Activated naive CD4-positive, alpha-beta T cell treated with anti-CD3 and anti-CD28 coated beads for 36 hours (primary cell): ENCODE measurements at places on chromosomes 7 and 10. TPM values are rescaled to one million over a fixed set of nuclear protein-coding genes. Genes with fewer than 3 reads are reported as not detected.

DNA sequence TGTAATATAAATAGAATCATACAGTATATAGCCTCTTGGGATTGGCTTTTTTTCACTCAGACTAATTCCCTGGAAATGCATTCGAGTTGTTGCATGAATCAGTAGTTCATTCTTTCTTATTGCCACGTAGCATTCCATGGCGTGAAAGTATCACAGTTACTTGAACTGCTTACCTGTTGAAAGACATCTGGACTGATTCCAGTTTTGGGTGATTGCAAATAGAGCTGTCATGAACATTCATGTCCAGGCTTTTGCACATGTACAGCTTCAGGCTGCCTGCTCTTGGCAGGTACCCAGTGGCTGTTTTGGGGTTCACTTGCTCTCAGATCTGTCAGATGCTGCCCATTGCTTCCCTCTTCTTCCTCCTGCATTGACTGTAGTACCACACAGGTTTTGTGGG, 54.9 kb downstream of the LRGUK start:
- DNase-seq: no peak

The GNA12 gene
- 14.1 TPM for total RNA-seq

The STEAP1 gene
- 3.3 TPM for total RNA-seq

The PDE1C gene
- total RNA-seq: not detected

- no peak for DNase-seq
Observed at GRCh38 chr10:43122826-43123225, 15.4 kb upstream of the CSGALNACT2 start.

DNA sequence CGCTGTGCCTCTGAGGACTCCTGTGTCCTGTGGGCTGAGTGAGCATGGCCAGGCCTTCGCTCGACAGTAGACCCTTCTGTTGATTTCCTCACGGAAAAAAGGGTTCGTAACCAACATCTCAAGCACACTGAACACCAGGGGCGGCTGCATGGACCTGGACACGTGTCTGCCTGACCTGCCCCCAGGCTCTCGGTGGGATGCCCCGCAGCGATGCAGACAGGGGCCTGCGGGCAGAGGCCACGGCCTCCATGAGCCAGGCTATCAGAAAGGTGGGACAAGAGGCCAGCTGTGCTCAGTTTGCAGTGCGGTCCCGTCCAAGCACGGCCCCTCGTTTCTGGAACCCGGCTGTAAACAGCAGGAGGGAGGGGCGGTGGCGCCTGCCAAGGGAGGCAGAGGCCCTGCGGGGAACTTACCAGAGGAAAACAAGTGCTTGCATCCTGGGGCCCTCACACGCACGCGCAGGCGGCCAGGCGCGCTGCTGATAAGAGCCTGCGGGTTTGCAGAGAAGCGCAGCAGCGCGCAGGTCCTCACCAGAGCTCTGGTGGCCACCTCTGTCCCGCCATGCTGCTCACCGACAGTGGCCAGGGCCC, 10.6 kb downstream of the GPR146 start:
- peak; percentile 80 for DNase-seq

GRCh38 chr7:93048136-93048930, 69.4 kb downstream of the SAMD9 start:
- DNase-seq: no peak

The STOX1 gene
- total RNA-seq: 0.38 TPM

DNA sequence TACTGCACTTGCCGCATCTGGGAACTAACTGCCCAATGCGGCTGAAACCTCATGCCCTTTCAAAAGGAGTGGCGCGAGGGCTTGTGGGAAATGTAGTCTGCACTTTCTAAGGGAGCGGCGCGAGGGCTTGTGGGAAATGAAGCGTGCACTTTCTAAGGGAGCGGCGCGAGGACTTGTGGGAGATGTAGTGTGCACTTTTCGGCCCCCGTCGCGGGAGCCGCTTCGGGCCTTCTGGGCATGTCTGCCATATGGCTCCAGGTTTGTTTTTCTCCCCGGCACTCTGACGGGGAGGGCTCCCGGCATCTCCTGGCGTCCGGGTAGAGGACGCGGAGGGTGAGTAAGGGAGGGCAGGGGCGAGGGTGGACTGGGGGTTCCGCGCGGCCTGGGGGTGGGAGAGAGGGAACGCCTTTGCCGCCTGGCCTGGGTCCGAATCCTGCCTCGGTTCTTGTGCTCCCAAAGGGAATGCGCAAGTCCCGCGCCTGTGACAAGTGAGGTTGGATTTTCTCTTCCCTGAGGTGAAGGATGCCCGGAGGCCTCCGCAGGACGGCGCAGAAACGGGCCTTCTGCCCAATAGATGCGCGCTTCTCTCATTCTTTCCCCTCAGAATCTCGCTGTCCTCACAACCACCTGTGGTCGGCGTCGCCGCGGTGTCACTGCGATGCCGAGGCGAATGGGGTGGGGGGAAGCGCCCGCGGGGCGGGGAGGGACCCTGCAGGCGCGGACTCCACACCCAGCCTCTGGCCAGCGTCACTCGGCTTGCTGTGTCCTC, at the start of gene ZNF37A:
Gene ZNF37A (plus strand): TSS at position 180 of the 769 bp plus-strand sequence. CDS start 2,281 bp downstream, outside the sequence.
- peak; percentile 95 for DNase-seq

The NACAD gene
- total RNA-seq: 0.05 TPM

DNA sequence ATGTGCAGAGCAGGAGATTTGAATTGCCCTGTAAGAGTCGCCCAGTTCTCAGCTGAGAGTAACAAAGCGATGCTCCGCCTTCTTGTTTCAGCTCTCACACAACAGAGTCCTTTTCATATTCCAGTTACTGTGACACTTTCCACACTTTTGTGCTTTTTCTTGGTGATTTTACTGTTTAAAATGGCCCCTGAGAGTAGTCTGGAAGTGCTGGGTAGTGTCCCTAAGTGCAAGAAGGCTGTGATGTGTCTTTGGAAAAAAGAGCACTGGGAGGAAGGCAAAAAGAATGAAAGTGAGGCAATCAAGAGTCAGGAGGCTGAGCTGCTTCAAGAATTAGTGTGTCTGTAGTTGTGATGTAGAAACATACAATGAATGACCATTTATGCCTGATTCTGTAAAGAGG, 201.2 kb upstream of the SEMA3E start:
- no peak for DNase-seq

The CCDC146 gene
- 0.49 TPM for total RNA-seq

The CPA4 gene
- not detected for total RNA-seq

- DNase-seq: no peak
Observed at GRCh38 chr7:40654171-40654570, 519.4 kb downstream of the SUGCT start.

DNA sequence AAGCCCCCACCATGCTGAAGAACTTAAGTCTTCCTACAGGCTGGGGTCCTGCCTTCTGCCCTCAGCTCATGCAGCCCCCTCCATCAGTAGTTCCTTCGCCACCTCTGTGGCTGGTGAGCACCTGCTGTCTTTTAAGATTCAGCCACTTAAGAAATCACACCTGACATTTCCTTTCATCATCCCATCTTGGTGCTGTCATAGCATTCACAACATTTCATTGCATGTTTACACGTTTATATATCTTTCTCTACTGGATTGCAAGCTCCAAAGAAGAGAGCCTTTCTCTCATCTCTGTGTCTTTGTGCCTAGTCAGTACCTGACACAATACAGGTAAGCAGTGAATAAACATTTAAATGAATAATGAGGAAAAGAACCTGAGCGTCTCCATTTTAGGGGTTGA, 38.3 kb downstream of the SND1 start:
- DNase-seq: no peak

The MRPS16 gene
- 140 TPM for total RNA-seq

GRCh38 chr10:17109046-17109445, 20.6 kb downstream of the CUBN start:
- no peak for DNase-seq

DNA sequence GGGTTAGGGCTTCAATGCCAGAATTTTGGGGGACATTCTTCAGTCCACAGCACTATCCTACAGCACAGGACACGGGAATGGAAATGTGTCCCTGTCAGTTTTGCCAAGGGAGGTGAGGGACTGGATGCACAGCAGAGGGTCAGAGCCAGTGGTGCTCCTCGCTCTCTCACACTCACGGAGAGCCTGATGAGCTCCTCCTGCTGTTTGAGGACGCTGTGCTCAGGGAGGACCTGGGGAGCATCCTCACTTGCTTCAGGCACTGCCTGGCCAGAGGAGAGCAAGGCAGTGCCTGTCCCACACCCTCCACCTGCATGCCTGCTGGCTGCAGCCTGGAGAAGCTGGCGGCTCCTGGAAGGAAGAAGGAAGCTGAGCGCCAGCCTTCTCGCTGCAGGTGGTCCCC, 58.6 kb downstream of the RAMP3 start:
- DNase-seq: no peak

DNA sequence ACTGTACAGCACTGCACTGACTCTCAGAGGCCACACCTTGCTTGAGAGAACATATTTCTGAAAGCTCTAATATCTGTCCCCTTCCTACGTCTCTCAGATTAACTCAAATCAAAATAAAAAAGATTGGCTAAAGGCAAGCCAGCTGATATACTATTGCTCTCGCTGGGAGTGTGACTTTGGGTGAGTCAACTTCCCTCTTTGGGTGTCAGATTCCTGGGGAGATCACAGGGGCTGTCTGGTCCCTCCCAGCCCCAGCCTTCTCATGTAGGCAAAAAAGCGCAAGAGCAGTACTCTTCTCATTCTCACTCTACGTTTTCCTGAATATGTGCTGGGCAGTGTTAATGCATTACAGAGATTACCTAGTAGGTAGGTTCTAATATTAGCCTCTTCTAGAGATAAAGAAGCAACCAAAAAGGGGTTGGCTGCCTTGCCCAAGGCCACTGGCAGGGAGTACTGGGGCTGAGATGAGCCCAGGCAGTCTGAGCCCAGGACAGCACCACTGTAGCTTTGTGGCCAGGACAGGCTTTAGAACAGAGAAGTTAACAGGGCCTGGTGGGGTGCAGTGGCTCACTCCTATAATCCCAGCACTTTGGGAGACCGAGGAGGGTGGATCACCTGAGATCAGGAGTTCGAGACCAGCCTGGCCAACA, 9.1 kb upstream of the DENND2A start:
- DNase-seq: no peak

DNA sequence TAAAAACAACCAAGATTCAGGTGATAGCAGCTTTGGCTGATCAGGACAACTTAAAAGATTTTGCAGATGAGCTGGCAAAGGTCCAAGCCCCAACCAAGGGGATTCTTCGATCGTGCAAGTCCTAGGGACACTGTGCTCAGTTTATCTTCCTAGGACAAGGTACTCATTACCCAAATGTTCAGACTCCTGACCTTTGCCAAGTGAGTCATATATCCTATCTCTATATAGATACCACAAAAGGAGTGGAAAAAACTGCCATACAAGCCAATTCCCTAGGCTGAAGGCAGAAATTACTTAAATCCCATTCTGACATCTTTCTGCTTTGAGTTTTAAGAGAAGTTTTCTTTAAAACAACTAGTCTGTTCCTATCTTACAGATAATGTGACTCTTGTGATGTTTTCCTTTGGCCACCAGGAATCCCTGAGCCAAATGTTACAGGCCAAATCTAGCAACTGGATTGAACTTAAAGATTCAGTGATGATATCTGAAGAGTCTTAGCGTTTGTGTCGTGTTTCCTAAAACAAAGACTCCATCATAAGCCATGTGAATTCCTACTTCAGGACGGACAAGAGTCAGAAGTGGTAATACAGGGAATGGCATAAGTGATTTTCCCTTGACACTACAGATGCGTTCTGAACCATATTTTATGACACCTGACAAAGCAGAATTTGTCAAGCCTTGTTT, 142.6 kb upstream of the ASAH2 start:
- no peak for DNase-seq

The SLC16A9 gene
- 0.86 TPM for total RNA-seq

DNA sequence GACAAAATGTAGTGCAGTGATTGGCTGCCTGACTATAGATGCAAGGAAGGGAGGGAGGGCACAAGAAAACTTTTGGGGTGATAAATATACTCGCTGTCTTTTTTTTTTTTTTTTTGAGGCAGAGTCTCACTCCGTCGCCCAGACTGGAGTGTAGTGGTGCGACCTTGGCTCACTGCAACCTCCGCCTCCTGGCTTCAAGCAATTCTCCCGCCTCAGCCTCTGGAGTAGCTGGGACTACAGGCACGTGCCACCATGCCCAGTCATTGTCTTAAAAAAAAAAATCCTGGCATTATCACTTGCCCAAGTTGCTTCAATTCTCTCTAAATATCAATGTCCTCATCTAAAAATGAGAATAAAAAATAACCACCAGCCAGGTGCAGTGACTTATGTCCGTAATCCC, 7.6 kb upstream of the FZD9 start:
- no peak for DNase-seq

The DENND2A gene
- total RNA-seq: not detected

The TAS2R41 gene
- total RNA-seq: not detected

DNA sequence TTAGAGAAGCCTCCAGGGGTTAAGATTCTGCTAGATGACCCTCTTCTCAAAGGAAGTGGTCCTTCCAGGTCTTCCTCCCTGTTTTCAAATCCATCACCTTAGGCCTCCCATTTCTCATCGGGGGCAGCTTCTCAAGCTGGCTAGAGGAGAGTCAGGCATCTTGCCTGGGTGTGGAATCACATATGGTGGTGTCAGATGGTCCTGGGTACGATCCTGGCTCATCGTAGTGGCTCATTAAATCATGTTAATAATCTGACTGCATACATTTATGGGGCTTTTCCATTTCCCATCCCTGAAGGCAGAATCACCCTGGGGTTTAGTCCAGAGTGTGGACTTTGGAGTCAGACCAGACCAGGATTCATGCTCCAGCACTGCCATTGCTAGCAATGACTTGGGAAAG, 132.6 kb downstream of the RPS24 start:
- DNase-seq: no peak

GRCh38 chr10:35400595-35401268, 64.4 kb downstream of the CCNY start:
- DNase-seq: no peak

DNA sequence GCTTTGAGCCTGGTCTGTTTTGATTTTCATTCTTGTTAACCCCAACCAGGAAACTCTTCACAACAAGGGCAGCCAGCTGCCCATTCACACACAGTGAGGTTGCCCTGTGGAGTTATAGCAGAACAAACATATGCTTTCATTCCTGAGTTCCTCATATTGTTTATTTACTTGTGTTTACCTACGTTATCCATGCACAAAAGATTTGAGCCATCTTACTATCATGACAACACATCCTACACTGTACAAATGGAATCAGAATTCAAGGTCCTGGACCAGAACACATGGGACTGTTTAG, 21.7 kb upstream of the BMPER start:
- DNase-seq: no peak

GRCh38 chr10:11264296-11265048, 246.8 kb downstream of the CELF2 start:
- DNase-seq: no peak

DNA sequence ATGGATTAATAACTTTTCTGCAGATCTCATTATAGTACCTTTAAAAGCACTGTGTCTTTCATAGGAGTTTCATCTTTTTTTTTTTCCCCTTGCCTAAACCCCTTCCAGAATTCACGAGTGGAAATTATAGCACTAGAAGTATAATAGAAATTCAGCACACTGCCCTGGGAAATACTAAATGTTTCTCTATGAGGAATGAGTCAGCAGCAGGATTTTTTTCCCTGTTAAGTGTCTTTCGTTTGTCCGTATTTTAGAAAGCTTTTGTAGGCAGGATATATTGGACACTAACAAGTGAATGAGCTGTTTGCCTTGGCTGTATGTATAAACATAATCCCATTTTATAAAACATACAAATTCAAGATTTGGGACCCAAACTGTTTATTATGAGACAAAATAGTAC, 105.8 kb downstream of the EXOC4 start:
- no peak for DNase-seq

The FFAR4 gene
- not detected for total RNA-seq
